ENCODE measurements at places on chromosomes 5 and 9. TPM values are rescaled to one million over a fixed set of nuclear protein-coding genes. Genes with fewer than 3 reads are reported as not detected.

The FST gene
- total RNA-seq = 7.6 TPM

The DAB2IP gene
- total RNA-seq = 16.3 TPM

The LECT2 gene
- total RNA-seq = not detected

The EMB gene
- total RNA-seq = under 0.01 TPM

The MRPL50 gene
- 13.3 TPM for total RNA-seq

DNA sequence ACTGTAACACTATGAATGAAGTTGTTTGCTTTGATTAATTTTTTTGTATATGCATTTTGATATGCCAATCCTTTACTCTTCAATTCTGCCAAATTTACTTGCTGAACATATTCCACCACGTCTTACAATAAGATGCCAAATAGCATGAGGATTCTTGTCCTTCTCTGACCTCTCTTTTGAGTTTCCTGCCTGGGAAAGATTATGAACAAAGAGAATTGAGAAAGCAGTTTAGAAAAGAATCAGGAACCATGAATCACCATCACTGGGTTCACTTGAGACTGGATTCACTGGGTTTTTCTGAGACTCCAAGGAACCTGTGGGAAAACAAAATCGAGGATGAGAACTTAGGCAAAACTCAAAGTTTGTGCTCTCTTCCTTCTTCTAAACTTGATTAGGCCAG, 256.5 kb downstream of the CETN3 start:
- DNase-seq = no peak

DNA sequence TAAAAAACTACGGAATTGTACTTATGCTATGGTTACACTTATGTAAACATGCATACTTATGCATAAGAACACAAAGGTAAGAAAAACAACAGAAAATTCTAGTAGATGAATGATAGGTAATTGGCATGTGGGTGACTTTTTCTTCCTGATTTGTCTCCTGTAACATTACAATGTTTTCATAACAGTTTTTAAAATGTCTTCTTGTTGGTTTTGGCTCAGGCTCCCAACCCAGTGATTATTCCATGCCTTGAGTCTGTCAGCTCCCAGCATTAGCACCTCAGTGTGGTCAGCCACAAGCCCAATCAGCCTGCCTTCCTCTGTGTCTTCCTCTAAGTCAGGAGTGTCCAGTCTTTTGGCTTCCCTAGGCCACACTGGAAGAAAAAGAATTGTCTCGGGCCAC, 7.9 kb upstream of the FOXE1 start:
- DNase-seq = no peak

DNA sequence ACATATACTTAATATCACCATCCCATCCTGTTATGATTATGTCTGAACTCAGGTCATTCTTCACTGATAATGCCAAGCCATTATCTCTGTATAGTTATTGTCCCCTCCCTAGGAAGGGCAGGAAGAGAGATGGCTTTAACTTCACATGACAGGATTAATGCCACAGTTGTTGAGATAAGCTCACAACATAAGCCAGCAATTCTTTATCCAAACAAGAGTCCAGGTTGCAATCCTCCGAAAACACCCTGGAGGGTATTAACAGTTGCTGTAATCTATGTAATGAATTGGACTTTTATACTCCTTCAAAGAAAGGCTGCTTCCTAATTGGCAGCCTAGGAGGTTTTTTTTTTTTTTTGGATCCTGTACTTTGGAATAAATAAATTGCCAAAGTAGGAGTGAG, 779.4 kb downstream of the SEMA5A start:
- DNase-seq = no peak

DNA sequence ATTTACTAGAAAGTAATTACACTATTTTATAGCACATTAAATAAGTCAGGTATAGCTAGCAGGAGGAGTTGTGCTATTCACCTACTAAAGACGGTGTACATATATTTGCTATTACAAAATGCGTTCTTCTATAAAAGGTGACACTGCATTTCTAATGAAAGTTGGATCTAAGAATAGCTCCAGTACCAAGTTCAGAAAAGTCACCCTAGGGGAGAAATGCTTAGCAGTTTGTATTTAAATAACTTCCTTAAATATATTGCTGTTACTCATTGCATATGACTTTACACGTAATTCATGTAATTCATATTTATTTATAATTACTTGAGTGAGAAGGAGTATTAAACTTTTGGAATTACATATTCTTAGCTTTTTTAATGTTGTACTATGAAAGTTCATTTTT, 7.0 kb upstream of the SUB1 start:
- DNase-seq = no peak

DNA sequence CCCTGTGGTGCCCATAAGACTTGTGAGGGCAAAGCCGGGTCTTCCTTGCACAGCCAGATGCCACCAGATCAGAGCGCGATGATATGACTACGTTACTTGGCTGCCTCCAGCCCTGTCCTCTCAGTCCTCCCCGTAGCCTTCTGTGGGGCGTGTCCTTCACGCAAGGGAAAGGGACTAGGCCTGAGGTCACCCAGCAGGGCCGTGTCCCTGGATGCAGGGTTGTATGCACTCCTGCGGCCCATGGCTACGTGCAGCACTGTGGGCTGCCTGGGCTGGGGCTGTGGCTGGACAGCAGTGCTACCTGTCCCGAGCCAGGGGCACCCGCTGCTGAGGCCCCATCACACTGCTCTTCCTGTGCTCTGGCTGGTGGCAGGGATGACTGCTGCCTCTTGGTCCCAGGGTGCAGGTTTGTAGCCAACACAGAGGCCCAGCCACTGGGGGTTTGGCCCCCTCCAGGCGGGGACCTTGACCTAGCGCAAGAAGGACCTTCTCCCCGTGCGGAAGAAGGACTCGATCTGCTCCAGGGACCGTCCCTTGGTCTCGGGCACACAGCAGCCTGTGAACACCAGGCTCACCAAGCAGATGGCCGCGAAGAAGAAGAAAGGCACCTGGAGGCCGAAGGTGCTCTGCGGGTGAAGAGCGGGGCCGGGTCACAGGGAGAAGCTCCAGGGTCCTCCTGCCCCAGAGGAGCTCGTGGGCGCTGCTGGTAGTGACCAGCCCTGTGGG, 7.2 kb downstream of the SLC2A6 start:
- DNase-seq = no peak

- DNase-seq = no peak
Observed at GRCh38 chr5:170497311-170498038, 6.3 kb upstream of the KCNIP1 start.

GRCh38 chr5:4983701-4984100, 156.4 kb upstream of the ADAMTS16 start:
- no peak for DNase-seq

DNA sequence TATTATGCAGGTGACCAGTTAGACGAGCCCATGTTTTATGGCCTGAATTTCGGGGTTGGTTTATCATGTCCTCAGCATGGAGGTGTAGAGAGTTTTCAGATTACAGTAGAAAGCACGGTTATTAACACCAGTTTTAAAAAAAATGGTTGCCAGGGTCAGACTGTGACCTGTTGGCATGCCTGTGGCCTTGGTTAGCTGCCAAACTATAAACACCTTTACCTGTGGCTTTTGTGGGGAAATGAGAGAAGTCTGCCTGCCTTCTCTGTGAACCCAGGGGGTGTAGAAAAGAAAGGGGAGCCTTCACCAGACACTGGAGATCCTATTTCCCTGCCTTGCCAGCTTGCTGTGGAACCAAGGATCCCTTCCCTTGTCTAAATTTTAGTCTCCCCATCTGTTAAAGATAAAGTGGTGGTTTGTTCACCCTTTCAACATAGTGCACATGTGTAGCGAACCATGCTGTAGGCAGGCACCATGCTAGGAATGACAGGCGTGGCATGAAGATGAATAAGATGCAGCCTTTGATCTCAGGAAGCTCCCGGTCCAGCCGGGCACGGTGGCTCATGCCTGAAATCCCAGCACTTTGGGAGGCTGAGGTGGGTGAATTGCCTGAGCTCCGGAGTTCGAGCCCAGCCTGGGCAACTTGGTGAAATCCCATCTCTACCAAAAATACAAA, 6.1 kb upstream of the PHF19 start:
- DNase-seq = no peak

- DNase-seq = no peak
Observed at GRCh38 chr5:63961125-63961597, 1.1 kb downstream of the HTR1A start.

DNA sequence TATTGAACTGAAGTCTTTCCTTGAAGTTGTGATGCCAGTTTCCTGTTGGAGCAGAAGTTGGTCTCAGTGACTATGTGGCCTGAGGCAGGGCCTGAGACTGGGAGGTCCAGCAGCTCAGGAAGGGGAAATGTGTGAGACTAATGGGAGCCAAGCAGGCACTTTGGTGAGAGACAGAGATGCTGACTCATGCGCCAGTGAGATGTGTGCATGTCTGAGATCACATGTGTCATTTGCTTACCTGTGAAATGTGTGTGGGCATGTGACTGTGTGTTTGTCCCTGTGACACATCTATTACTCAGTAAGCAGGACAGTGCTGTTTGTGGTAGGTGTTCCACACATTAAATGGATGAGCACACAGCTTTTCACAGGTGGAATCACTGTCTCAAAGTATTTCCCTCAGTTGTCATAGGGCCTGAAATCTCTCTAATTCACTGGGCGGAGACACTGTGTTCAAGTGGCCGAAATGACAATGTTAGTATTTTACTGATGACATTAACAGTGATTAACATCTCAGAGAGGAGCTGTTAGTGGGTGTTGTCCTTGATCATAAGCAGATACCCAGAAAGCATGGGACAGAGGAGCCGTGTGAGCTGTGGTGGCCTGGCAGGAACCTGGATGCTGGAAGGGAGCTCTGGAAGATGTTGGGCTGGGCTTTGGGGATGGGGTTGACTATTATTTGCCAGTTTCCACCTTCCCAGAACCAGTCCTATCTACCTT, 7.4 kb downstream of the NPR2 start:
- DNase-seq = peak; percentile 51

DNA sequence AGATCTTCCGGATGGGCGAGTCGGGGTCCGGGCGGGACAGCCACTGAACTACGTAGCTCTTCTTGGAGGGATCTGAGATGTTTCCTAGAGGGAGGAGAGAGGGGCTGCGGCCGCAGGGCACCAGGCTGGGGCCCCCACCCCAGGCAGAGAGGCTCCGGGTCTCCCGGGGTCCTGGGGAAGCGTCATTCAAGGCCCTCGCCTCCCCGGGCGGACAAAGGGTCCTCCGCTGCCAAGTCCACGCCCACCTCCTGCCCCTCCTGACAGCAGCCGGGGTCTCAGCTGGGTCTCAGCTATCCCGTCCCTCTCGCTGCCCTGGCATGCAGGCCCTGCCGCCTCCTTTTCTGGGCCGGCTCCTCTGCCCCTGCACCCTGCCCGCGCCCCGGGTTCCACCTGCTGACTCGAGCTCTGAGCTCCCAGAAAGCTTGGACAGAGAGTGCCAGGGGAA, 61.5 kb downstream of the ZNF354C start:
- no peak for DNase-seq

- no peak for DNase-seq
Observed at GRCh38 chr5:122114501-122114900, 14.8 kb upstream of the ZNF474 start.

- peak; percentile 81 for DNase-seq
Observed at GRCh38 chr5:142684508-142685041, 1.3 kb downstream of the FGF1 start.

DNA sequence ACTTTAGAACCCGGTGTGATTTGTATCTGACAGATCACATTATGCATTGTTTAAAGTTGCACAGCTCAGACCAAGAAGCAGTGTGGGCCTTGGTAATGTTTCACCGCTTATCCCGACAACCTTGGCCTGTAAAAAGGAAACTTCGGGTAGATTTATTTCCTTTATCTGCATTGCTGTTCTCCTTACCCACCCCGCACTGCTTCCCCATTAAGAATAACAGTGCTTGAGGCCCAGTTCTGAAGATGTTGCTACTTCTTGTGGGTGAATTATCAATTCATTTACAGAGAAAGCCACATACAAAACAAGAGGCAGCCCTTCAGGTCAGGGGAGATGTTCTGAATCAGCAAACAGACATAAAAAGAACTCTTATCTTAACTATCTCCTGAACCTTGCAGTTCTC, 8.4 kb downstream of the SMARCA2 start:
- no peak for DNase-seq

DNA sequence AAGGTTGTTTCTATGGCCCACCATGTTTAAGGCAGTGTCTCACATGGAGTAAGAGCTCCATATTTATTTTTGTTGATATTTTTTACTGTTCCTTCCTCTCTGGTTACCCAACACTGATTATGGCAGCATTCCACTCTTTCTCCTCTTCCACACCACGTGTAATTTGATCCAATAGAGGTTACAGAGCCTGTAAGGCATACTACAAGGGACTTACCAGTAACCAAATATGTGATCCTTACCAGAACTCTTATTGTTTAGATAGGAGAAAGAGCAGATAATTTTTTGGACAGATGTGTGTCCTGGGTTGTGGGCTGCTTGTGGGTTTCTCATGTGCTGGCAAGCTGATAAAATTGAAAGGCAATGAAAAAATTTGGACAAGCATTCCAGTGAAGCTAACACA, 261.3 kb downstream of the TMEM167A start:
- DNase-seq = no peak

DNA sequence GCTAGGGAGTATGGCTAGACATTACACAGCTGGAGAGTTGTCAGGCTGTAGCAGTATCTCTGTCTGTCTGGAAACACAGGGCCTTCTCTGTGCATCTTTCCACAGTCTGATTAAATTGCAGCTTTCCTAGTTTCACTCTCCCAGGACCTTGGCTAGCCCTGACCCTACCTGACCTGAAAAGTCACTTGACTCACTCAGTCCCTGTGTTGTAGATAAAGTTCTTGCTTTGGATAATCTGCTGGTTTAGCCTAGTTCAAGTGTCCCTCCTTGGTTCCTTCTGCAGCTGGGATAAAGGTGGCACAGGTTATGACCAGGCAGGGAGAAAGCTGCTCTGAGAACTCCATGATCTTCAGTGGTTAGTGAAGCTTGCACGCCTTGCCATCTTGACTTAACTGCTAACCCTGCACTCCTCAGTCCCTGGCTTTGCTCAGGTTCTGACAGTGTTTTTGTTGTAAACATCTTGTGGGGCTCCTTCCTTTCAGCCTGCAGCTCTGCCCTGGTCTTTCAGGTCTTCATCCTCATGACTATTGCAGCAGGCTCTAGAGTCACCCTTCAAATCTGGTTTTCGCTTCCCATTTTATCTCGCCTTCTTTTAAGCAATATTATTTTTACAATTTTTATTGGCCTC, 101.0 kb downstream of the PIP5K1B start:
- no peak for DNase-seq

- DNase-seq = peak; percentile 73
Observed at GRCh38 chr5:15013654-15014463, 142.3 kb upstream of the ANKH start.

DNA sequence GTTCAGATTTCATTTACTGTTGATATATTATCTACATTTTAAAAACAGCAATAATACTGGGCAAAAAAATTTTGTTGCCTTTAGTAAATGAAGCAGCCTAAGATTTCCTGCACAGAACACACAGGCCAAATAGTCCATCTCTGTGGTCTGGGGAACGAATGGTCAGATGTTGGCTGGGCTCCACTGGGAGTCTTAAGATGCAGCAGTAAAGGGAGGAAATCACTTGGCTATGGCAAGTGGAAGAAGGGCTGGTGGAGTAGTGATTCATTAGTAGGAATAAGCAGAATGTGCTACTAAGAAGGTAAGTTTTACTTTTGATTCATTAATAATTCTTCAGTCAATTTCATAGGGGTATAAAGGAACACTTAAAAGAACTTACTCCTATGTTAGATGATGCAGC, 91.1 kb upstream of the ARRDC3 start:
- DNase-seq = no peak

- no peak for DNase-seq
Observed at GRCh38 chr9:37740631-37741328, 12.8 kb upstream of the TRMT10B start.

GRCh38 chr9:76598981-76599380, 140.0 kb downstream of the GCNT1 start:
- DNase-seq = no peak

Measured in lung microvascular endothelial cell (primary cell).